NCI-H510A treated with DMSO at 0.1 percent for 48 hours (cell line): ENCODE measurements at places on chromosomes 2 and 18.
A peak's percentile ranks its signal among the peaks of the same experiment; 100 is the strongest.

DNA sequence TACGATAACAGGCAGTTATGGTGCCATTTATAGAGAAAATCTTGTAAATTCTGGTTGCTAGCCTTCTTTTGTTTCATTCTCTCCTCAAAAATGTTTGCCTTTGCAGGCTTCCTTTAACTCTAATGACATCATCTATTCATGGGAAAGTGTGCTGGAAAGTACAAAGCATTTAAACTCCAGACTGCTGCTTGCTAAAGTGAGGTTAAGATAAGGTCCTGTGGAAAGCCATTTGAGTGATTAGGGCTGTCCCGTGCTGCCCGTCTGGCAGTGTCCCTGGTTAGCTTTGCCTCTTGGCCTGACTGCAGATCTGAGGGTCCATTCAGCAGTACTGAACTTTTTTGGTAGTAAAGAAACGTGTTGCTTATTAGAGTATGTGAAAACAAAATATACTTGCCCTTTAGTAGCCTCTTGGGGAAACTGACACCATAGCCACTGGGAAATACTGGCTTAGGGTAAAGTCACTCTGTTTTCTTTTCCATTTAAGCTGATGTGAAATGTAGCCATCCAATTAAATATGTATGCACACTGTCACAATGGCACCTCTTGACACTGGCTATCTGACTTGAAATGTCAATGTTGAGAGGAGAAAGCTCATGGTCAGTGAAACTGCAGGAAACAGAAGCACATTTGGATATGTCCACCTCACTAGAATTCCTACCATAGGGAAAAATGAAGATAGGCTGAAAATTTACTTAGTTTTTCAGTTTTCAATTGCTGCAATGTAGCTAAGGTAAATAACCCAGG, 321.5 kb downstream of the SLC8A1 start:
- DNase-seq, result no peak

DNA sequence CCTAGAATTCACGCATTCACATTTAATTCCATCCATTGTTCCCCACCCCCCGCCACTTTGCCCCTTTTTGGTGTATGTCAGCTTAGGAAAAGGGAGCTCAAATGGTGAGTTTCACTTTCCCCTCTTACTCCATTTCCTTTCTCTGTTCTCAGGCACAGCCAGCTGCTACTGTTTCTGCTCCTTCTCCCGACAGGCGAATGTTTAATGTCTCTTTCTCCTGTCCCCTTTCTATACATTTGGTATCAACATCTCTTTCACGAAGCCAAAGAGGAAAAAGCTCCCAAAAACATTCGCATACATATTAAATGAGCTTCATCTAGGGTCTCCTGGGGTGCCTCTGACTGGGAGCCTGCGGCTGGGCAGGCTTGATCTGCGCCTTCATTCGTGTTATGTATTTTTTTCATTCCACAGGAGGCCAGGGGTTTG, 124.2 kb upstream of the SATB2 start:
- DNase-seq, result no peak

DNA sequence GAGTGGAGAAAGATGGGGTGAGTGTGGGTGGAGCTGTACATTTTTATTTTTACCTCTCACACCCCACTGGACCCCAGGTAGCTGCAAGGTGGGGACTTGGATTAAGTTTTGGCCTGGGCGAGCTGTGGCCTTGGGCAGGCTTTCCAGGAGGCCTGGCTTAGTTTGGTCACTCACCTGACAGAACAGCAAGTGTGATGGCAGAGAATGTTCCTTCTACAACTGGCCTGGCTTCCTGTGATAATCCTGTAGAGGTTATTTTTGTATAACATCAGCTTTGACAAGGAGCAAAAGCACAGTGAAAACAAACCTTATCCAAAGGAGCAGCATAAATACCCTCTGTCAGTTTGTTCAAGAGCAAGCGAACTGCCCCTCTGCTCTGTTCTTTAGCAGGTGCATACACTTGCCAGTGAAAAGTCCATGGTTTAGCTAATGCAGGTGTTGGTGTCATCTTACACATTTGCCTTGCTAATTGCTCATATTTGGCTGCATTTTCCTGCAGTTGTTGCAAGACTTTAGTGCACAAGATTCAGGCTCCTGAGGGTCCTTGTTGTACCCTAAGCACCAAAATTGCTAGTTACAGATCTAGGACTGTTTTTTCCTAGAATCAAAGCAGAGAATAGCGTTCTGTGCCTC, 6.3 kb downstream of the THNSL2 start:
- no peak for DNase-seq

- no peak for DNase-seq
Observed at GRCh38 chr2:162538967-162539366, 195.0 kb downstream of the GCA start.

- no peak for DNase-seq
Observed at GRCh38 chr2:128834880-128835252, 516.2 kb upstream of the HS6ST1 start.

DNA sequence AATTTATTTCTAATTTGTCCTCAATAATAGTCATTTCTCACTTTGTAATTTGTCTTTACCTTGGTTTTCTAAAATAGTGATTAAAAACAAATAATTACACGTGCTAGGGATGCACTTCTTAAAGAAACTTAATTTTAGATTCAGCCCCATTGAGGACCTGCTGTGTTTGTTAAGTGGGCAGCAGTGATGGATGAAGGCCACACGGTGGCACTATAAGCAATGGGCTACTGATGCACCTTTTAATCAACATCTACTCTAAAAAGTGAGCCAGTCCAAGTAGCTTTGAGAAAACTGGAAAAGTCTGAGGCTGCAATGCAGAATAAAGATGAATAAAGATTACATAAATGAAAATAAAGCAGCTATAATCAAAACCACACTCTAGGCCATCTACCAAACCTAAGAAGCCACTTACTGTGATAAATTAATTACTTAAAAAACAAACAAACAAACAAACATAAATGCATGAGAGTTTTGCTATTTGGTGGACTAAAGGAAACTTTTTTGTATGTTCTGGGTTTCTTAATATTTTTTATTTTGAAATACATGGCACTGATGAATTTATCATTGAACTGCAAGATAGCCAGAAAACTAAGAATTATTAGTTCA, 89.3 kb downstream of the PDE11A start:
- peak; percentile 93 for DNase-seq

DNA sequence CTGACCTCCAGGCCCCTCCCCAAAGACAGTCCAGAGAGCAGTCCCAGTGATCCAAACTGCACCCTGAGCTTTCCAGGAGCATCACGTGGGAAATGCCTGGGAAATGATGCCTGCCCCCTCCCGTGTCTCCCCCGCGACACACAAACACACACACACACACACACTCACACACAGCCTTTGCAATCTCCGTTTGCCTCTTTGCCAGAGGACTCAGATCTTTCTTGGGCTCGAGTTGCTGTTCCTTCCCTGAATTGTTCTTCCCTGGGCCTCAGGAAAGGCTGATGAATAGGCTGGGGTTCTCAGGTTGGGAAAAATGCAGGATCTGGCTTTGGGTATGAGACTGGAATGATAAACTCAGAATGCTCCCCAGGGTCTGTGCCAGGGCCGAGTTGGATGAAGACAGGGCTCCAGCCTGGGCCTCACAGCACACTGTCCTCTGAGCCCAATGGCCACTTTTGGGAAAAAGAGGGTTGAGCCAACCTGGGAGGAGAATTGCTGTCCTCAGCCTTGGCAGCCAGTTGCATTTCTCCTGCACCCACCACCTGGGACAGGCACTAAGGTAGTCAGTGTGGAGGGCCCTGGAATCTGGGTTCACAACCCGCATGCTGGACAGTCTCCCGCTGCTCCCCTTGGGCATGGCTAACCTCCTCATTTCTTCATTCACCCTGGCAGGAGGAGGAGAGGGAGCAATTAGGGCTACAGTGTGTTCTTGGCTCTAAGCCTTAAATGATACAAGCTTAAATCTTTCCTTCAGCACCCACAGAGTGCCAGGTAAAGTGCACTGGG, 43.9 kb upstream of the ATP6V1B1 start:
- DNase-seq, result no peak

DNA sequence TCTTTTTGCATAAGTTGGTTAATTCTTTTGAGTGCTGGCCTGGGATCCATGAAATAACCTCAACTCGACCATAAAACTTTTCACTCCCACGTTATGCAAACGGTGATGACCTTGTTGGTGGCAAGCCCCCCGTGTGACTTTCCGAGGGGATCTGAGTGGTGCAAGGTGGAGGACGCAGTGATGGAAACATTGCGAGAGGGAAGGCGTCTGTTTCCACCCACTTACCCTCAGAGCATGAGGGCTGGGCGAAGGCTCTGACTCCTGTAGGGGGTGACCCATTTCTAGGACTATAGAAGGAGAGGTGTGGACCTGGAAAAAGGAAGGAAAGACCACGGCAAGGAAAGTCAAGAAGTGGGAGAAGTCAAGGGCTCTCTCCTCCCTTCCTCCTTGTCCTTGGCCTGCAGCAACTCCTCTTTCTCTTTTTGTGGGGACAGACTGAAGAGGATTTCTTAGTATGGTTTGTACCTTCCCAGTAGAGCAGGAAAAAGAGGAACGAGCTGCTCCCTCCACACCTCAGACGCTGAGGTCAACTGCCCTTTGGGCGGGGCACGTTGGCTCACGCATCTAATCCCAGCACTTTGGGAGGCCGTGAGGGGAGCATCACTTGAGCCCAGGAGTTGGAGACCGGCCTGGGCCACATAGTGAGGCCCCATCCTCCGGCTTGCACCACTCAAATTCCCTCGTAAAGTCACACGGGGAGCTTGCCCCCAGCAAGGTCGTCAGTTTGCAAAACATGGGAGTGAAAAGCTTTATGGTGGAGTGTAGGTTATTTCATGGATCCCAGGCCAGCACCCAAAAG, 15.5 kb upstream of the CD8A start:
- DNase-seq, result no peak

- DNase-seq, result no peak
Observed at GRCh38 chr2:10989782-10990181, 78.0 kb downstream of the KCNF1 start.

GRCh38 chr18:49585781-49586663, 24.2 kb downstream of the LIPG start:
- no peak for DNase-seq

DNA sequence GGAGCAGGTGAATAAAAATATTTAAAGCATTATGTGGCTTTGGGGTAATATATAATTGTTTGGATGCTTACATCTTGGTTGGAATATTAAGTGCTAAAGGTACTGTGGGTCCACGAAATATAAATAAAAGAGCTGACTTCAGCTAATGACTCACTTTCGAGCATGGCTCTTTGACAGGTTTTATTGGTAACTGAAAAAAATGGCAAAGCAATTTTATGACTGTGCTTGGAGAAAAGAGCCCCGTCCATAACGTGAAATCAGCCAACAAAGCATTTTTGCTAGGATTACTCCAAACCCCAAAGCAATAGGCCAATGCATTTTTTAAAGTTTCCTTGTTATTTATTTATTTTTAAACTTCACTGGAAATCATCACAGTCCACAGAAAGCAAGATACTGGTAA, 397.2 kb upstream of the CDH19 start:
- no peak for DNase-seq

- no peak for DNase-seq
Observed at GRCh38 chr18:24319757-24320156, 77.9 kb downstream of the OSBPL1A start.

DNA sequence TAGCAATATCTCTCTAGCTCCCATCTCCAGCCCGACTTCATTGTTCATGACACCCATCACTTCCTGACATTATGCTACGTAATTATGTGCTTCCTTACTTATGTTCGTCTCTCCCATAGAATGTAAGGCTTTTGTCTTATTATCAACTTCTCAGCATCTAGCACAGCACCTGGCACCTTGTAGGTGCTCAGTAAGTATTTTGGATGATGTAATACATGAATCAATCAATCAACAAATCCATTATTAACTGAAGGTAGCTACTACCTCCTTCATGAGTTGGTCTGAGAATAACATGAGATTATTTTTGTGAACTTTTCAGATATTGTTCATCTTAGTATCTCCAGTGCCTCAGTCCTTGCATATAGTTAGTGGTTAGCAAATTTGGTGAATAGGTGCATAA, 109.3 kb downstream of the EN1 start:
- no peak for DNase-seq

DNA sequence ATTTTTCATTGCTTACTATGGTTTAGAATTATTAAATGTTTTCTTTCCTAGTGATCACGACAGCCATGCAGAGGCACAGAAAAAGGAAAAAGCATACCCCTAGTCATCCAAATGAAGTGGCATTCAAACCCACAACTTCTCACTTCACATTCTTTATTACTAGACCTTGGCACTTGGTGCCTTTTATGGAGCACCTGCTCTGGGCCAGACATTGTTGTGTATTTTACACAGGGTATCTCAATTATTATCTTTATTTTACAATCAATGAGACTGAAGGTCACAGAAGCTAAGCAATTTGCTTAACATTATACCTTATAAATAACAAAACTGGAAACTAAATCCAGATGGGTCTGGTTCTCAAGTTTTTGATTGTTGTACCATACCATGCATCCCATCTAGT, 235.3 kb downstream of the LRATD1 start:
- DNase-seq, result peak; percentile 22

GRCh38 chr2:64819774-64820688, 166.3 kb upstream of the SERTAD2 start:
- DNase-seq, result no peak

DNA sequence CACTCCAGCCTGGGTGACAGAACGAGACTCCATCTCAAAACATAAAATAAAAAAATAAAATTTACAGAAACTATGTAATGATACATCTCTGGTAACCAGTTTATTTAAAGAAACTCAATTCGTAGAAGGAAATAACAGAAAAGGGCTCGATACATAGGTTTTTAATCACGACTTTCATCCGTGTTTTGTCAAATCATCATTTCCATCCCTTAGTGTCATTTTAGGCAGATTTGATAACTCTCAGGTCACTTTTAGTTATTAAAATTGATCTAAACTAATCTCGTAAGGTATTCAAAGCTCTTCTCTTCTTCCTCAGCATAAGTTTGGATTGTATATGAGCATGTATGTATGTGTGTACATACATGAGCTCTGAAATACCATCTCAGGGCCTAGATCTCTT, 59.3 kb upstream of the SPTBN1 start:
- DNase-seq, result no peak

DNA sequence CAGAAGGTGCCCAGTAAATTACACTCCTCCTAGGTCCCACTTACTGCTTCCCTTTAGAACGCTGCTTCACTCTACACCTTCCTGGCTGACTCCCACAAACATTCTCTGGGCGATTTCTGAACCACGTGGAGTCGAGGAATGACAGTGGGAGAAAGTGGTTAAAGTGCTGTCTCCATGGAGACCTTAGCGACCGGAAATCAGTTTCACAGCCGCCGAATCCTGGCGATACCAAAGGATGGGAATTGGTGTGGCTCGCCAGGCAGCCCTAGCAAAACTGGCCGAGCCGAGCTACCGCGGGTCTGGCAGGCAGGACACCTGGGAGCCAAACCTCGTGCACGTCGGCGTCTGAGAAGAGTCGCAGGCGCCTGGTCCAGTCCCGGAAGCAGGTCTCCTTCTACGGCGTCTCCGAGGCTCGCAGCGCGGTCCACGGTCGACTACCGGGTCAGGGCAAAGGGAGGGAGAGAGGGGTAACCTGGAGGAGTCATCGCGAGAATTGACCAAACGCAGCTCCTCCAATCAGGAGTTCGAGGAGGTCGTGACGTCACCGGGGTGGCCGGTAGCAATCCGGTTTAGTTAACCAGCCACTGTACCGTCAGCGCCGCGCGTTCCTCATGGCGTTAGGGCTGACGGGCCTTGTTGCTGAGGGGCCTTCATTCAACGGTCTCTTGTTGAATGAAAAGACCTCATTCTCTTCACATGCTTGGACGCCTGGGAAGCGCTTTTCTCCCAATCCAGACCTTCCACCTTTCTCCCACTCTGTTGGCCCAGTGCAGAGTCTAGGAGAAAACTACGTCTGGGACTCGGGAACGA, at the start of gene THADA:
TSS of gene THADA (minus strand) at position 436 of the 810 bp plus-strand sequence. CDS start 3,646 bp downstream, outside the sequence.
- peak; percentile 96 for DNase-seq

GRCh38 chr2:158718196-158718585, 76.9 kb upstream of the DAPL1 start:
- DNase-seq, result no peak

- DNase-seq, result no peak
Observed at GRCh38 chr2:221426929-221427328, 145.2 kb downstream of the EPHA4 start.
